SHP77 treated with DMSO at 0.1 percent for 48 hours (cell line): ENCODE measurements at places on chromosomes 6 and 20.

GRCh38 chr6:138278326-138278725 lies 60.0 kb upstream of the PBOV1 start:
- no peak for DNase-seq

DNA sequence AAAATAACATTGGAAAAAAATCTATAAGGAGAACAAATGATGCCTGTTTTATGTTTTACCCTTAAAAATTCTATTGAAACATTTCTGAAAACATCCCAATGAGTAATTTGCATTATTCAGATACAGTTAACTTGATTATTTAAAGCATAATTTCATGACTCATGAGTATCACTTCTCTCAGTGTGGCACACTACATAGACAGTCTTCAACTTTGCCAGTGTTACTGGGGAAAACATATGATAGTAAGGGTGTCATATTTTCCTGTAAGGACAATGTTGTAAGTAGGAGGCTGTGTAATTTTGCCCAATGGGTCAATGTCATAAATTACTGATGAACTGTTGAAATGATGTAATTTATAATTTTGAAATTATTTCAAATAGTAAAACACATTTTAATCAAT lies 125.5 kb downstream of the PHACTR1 start:
- no peak for DNase-seq

- no peak for DNase-seq
Measured at GRCh38 chr6:169172456-169172855, 81.2 kb downstream of the THBS2 start.

DNA sequence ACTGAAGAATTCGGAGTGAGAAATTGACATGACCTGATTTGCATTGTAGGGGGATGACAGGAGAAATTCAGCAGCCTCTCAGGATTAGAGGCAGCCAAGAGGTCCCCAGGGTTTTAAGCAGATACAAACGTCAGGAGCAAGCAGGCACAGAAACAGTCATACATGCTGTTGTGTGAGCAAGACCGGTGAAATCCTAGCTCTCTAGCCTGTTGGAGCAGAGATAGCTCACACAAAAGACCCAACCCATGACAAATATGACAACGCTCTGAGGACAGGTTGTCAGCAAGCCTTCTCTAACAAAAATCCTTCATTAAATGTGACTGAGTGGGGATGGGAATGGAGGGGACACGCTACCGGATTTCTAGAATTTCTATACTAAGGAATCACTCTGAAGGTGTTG lies 23.0 kb upstream of the AKAP12 start:
- DNase-seq, result no peak

DNA sequence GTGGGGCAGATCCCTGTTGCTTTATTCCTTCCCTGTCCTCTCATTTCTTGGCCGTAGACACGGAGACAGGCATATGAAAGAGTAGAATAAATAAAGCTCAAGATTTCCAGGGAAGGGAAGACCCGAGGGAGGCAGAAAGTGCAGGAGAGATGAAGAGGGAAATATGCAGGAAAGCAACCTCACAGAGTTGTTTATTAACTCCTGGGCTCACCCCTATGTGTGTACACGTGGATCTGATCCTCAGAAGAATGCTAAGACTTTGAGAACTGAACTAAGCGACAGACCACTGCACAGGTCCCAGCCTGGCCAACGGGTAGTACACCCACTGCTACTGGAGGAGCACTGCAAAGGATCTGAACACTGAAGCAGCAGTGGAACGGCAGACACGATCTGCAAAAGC lies 156.2 kb downstream of the KIF16B start:
- no peak for DNase-seq

DNA sequence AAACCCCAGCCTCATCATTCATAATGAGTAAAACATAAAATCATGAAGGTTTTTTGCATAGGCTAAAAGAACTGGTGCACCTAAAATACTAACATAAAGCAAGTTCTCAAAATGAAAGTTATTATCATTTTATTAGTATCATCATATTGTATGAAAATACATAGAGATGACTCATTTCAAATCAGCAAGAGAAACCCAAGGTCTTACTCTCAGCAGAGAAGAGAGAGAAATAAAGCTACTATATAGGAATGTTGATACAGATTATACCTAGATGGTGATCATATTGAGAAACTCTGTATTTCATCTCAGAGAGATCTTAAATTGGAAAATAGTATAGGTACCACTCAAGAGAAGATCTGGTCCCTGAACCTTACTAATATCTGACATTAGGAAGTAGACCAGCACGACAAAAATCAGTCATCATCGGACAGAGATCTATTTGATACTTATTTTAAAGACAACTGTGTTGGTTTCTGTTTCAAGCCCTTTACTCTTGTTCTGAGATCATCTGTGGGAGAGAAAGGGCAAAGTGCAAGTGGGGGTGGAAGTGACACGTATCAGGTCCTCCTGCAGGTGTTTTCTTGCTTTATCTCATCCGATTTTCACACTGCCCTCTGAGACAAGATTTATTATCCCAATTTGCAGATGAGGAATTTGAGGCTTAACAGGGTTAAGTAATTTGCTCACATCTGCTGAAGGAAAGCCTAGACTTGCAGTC lies 532.3 kb downstream of the MAFB start:
- no peak for DNase-seq

DNA sequence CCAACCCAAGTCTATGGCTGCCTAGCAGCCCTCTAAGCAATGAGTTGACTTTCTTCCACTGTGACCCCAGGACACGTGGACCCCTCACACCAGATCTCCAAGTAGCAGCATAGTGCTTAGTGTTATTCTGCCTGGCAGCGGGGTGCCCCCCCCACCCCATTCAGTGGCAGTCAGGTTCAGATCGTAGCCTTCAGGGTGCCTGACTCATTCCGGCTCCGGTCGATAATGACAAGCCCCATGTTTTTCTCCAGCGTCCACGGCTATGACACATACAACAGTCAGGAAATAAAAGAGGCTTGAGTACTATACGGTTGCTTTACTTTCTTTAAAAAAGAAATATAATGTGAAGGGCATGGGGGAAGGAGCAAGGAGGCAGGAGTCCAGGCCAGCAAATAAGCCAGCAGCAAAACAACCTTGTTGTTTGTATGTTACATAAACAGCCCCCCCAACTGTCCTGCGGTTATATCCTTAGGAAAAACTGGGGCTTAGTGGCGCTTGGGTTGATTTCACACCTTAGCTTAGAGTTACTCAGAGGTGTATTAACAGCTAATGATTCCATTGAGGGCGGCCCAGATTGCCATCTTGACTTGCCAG lies 23.1 kb downstream of the GNAS start:
- no peak for DNase-seq

DNA sequence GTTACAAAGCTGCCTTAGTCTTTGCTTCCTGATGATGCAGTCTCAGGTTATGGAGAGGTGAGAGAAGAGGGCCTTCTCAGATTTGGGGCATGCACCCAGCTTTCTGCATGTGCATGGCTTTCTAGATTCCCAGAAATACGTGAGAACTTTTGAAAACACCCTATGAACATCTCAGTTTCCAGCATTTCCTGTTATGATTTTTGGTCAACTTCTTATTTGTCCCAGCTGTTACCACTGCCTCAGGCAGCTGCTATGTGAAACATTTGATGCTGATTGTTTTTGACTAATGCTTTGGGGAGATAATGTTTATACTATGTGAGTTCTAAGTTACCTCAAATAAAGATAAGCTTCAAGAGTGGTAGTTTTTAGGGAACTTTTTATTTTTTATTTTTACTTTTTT lies 9.5 kb upstream of the SNAP25 start:
- DNase-seq, result no peak

- peak; percentile 38 for DNase-seq
Measured at GRCh38 chr6:37029249-37029971, 24.0 kb downstream of the FGD2 start.

DNA sequence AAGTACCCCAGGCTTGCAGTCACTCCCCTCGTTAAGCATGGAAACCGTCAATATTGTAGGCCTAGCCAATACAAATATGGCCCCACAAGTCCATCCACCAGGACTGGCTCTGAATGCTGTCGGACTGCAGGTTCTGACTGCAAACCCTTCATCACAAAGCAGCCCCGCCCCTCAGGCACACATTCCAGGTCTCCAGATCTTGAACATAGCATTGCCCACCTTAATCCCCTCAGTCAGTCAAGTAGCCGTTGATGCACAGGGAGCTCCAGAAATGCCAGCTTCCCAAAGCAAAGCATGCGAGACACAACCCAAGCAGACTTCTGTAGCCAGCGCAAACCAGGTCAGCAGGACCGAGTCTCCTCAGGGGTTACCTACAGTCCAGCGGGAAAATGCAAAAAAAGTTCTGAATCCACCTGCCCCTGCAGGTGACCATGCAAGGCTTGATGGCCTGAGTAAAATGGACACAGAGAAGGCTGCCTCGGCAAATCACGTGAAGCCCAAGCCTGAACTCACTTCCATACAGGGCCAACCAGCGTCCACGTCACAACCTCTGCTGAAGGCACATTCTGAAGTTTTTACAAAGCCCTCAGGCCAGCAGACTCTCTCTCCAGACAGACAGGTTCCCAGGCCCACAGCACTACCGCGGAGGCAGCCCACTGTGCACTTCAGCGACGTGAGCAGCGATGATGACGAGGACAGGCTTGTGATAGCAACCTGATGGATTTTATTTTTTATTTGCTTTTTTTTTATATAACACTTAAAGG lies 126.2 kb upstream of the EDN1 start:
- no peak for DNase-seq

GRCh38 chr20:57939499-57939898 lies 229.7 kb upstream of the PMEPA1 start:
- DNase-seq, result no peak

- DNase-seq, result peak; percentile 23
Measured at GRCh38 chr6:157791450-157791849, 31.6 kb upstream of the SNX9 start.
